SK-N-MC (cell line): ENCODE measurements at places on chromosomes 12 and 14.

DNA sequence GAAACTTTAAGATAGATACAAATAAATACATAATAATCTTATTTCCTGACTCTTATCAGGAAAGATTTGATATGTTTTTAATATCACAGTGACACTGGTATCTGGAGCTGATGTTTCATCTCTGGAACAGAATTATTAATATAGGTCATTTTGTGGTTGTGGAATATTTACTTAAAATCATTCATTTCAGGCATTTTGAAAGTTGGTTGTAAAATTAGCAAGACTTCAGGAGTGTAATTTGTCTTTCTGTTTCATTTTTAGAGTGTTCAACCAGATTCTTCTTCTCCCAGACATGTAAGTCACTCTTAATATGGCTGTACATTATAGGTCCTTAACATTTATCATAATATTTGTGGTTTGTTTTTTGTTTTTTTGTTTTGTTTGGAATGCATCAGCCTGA, 115.7 kb downstream of the PCNX1 start:
- DNase-seq: no peak

DNA sequence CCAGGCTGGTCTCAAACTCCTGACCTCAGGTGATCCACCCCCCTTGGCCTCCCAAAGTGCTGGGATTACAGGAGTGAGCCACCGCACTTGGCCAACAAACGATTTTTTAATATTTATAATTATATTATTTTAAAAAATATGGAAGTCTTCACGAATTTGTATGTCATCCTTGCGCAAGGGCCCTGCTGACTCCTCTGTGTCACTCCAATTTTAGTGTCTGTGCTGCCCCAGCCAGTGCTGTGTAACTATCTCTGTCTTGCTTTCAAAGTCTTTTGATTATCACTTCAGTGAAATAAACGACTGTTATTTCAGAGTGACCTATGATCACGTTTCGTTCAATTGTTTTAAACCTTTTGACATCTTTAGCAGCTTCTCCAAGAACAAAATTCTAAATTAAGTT, 13.1 kb upstream of the MMP17 start:
- DNase-seq: no peak

DNA sequence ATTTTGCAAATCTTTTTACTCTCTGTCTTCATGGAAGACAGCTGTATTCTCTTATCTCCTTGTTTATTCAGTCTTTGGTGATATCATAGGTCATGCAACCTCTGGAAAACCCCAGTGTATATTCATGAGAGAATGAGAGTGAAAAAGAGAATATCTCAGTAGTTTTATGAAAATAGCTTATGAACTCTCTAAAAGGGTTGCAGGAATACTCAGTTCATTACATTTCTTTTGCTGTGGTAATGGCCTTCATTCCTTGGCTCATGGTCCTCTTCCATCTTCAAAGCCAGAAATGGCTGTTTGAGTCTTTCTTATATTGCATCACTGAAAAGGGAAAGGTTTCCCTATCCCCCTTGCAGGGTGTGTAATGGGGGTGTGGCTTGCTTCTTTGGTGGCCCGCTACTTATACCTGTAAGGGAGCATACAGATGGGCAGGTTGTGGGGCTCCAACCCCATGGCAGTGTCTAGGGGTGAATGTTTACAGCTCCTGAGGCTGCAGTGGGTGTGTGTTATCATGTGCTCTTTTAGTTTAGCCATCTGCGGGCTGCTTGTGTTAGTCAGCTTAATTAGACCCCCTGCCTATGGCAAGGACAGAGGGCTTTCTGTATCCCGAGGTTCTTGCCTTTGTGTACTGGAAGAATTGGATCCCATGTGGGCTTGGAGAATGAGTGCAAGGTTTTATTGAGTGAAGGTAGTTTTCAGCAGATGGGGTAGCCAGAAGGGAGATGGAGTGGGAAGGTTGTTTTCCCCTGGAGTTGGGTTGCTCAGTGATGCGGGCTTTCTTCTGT, 150.2 kb downstream of the CCDC91 start:
- no peak for DNase-seq

GRCh38 chr14:61147831-61148549, 133.1 kb downstream of the TMEM30B start:
- DNase-seq: no peak

GRCh38 chr14:105028251-105028927, 7.5 kb upstream of the CDCA4 start:
- DNase-seq: no peak

- no peak for DNase-seq
Measured at GRCh38 chr14:38731962-38732361, 371.1 kb downstream of the SEC23A start.

- no peak for DNase-seq
Measured at GRCh38 chr14:23544511-23545447, 6.8 kb downstream of the ZFHX2 start.

DNA sequence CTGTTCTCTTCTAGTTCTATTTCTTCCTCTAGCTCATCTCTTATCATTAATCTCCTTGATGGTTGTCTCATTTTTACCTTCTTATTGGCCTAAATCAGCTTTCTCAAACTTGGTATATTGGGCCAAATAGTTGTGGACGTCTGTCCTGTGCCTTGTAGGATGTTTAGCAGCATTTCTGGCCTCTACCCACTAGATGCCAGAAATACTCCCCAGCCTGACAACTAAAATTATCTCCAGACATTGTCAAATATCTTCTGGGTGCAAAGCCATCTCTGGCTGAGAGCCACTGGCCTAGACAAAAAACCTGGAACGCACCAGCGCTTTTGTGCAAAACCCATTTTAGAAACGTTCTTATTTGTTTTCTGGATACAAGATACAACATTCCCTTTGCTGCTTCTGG, 38.8 kb upstream of the LRRC10 start:
- DNase-seq: no peak

- DNase-seq: no peak
Measured at GRCh38 chr12:71942259-71942658, 3.6 kb downstream of the TPH2 start.

DNA sequence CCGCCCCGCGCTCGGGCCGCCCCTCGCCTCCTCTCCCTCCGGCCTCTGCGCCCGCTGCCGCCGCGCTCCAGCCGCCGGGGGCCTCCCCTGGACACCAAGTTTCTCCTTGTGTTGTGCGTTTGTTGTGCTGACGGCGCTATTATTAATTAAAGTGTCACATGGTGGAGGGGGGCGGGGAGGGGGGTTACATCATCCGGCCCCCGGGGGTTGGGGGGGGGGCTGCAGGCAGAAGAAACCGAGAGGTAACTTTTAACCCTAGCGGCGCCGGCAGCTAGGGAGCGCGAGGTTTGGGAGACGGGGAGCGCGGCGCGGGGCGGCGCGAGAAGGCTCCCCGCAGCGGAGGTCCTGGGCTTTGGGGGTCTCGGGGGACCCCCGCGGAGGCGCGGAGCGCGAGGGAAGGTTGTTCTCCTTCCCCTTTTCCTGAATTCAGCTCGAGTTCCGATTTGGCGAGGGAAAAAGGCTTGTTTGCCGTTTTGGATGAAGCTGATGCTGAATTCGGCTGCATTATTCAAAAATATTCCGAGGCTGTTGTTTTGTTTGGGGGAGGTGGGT, at the start of gene HRK:
TSS of gene HRK (minus strand) at position 117 of the 552 bp plus-strand sequence. CDS start 134 bp downstream, outside the sequence.
- DNase-seq: no peak

GRCh38 chr12:119178544-119179334, at the start of gene HSPB8:
TSS of gene HSPB8 (plus strand) at chr12:119178931. CDS start at chr12:119179313, 382 bp downstream.
- DNase-seq: no peak

DNA sequence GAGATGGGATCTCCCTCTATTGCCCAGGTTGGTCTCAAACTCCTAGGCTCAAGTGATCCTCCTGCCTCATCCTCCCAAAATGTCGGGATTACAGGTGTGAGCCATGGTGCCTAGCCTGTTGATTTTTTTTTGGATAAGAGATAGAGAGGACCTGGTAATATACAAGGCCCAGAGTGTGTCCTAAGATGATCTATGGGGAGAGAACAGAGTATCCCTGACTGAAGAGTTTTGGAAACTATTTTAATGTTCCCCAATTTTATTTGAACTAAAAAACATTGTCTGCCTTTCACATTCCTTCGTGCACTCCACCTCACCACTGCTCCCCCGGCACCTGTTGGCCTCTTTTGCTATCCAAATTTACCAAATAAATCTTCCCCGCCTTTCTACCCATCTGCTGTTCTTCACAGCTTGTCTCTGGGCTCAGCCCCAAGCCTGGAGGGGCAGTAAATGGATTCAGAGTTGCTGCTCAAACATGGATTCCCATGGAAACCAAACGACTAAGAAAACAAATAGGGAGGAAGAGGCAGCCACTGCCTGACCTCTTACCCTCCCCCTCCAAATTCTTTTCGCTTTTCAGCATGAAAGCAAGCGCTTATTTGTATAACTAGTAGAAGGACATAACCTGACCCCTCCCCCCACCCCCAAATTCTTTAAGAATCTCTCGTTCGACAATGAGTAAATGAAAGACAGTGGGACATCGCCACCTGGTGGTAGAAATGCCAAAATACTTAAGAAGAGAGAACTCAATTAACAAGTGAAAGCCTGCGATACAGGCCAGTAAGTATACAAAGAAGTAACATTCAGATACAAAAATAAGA, 22.6 kb downstream of the OR10G3 start:
- DNase-seq: peak; percentile 98

GRCh38 chr12:53984901-53985691, at the start of gene HOXC10:
TSS of gene HOXC10 (plus strand) at chr12:53985146. CDS start at chr12:53985260, 114 bp downstream.
- peak; percentile 86 for DNase-seq

GRCh38 chr14:105479431-105480158, 5.0 kb downstream of the CRIP2 start:
- no peak for DNase-seq

- no peak for DNase-seq
Measured at GRCh38 chr12:2354151-2354991, 301.6 kb downstream of the CACNA1C start.

- no peak for DNase-seq
Measured at GRCh38 chr12:38905480-38906351, at the start of gene CPNE8. TSS of gene CPNE8 (minus strand) at chr12:38905591. CDS start at chr12:38905534, 57 bp downstream.

DNA sequence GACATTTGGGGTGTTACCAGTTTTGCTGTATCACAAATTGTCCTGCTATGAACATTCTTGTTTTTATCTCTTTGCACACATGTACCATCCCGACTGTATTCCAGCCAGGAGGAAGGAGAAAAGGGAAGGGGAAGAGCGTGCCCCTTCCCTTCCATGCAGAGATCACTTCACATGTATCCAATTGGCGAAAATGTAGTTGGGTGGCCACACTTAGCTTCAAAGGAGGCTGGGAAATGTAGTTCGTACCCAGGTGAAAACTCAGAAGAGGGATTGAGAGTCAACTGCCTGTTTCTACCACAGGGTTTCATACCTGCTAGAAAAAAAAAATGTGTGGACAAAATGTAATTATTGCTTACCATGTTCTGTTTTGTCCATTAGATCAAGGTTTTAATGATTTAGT, 189.1 kb upstream of the PELI2 start:
- DNase-seq: no peak

- no peak for DNase-seq
Measured at GRCh38 chr12:102439426-102440405, 40.6 kb downstream of the IGF1 start.

DNA sequence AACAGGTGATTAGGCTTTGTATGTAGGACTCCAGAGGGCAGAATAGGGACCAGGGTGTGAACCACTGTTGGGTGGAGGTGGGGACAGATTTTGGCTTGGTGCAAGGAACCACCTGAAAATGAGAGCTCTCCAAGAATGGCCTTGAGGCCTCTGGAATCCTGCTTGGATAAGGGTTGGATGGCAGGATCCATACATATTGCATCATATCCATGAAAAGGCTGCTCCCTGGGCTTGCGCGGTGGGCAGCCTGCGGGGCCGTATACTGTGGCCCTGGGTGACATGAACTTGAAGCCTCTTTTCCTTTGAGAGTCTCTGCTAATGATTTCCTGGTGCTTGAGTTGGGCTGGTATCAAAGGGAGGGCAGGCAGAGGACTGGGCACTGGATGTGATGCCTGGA, 1.3 kb upstream of the SLC10A1 start:
- no peak for DNase-seq

DNA sequence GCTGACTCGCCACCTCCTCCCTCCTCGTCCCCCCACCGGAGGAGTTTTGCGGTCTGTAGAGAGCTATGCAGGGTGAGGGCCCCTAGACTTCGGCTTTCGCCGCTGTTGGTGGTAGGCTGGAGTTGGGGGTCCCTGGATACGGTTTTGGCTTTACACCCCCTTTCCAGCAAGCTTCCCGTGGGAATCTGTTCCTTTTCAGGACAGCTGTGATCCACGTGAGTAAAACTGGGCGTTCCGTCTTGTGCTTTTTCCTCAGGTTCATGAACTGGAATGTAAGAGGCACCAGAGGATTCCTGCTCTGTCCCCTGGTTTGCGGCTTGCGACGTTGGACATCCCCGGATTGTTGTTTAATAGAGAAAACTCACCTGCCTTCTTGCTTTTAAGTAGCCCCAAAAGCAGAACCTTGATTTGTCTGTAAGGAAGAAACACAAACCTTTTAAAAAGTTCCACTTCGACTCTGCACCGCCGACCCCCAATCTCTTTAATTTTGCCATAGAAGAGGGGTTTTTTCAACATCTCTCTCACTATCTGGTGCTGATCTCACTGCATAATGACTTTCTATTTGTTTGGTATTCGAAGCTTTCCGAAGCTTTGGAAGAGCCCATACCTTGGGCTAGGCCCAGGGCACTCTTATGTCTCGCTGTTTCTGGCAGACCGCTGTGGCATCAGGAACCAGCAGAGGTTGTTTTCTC, 490 bp downstream of the PRORP start:
- no peak for DNase-seq

GRCh38 chr12:54438517-54438916, 19.5 kb upstream of the ITGA5 start:
- no peak for DNase-seq

DNA sequence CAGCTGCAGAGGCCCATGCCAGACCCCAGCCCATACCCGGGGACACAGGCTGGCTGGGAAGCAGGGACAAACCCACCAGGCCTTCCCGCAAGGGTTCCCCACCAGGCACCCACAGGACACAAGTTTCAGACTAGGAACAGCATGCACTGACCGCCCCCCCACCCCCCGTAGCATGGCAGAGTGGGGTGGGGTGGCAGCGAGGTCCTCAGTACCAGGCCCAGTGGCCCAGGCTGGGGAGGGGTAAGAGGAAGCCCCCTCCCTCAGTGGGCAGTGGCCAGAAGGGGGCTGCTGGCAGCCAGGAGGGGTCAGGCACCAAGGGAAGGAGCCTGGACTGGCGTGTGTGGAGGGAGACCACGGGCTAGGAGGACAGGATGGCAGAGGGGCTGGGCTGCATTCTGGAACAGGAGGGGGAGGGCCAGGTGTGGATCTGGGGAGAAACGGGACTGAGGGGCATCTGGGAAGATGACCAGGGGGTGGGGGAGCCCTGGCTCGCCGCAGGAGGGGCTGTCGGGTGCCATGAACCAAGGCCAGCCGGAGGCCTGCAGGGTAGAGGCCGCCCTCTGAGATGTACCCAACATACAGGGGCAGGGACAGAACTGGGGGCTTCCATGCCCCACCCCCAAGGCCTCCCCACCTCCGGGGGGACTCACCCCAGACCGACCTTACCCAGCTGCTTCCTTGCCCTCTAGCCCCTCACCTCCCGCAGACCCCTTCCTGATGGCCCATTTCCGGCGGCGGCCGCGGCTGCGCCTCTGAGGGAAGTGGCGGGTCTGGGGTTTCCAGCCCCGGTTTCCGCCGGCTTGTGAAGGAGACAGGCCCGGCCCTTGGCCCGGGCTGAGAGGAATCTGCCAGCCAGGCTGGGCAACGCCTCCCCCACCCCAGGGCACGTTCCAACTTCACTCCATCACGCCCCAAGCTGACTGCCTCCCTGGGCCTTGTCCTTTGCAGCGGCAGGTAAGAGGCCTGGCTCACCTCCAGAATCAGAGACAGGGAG, 5.6 kb upstream of the JAG2 start:
- DNase-seq: no peak
